Activated CD4-positive, alpha-beta T cell treated with anti-CD3 and anti-CD28 coated beads, Interleukin-2, amount 10 ng/mL, durations not matched to agents 7 days and 5 days (primary cell): ENCODE measurements at places on chromosomes 2 and 18. TPM values are rescaled to one million over a fixed set of nuclear protein-coding genes. Genes with fewer than 3 reads are reported as not detected.

GRCh38 chr2:207141386-207141785, 24.4 kb downstream of the KLF7 start:
- H3K4me1 ChIP-seq = peaks cover 80% of the 10 kb centered on the region
- DNase-seq = no peak
- H3K27ac ChIP-seq = peak overlapping the region; percentile 95
- H3K4me3 ChIP-seq = no peak overlapping the region

GMPPA gene
- 34.5 TPM for total RNA-seq

DNA sequence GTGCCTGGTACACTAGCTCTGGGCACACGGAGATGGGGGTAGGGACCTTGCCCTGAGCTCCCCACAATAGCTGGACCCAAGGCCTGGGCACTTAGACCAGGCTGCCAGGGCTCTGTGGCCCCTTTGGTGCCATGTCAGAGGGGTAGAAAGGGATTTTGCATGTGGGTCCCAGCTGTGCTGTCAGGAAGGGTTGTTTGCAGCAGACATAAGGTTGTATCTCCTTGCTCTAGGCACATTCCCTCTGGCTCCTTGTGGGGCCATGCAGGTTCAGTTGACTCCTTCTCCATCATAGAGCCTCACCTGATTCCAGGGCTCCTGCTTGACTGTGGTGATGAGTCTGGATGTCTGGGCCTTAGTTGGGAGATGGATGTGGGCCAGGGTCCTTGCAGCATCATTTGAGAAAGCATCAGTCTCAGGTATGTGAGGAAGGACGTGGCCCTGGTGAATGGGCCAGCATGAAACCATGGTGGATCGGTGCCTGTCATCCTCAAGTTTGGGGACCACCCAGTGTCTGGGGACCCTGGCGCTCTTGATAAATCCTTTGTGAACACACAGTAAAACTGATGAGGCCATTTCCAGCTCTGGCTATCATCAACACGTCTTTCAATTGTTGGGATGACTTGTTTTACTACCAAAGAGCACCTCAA, 461.9 kb upstream of the HS6ST1 start:
- no peak for DNase-seq
- no peaks in the 10 kb centered on the region for H3K36me3 ChIP-seq
- no peak overlapping the region for H3K27ac ChIP-seq
- no peak overlapping the region for H3K4me3 ChIP-seq
- H3K4me1 ChIP-seq = no peaks in the 10 kb centered on the region

FABP1 gene
- total RNA-seq = not detected

DNA sequence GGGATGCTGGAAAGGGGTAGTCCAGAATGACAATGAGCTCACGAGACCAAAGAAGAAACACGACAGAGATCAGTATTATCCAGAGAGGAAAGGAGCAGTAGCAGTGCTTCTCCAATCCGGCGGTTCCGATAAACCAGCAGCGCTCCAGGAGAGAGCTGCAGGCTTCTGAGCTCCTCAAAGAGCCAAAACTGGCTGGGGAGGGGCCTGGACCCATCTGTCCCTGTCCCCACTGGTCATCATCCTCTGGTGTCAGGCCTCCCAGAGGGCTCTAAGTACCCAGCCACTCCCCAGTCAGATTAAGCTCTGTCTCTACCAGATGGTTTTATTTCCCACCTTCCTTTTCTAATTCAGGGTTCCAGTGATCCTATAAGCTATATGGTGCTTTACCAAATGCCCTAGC, 23.2 kb downstream of the DNAJC27 start:
- H3K27me3 ChIP-seq = no peaks in the 10 kb centered on the region
- no peak for DNase-seq
- H3K4me3 ChIP-seq = no peak overlapping the region
- no peak overlapping the region for H3K27ac ChIP-seq

FSIP2 gene
- total RNA-seq = 0.17 TPM

DNA sequence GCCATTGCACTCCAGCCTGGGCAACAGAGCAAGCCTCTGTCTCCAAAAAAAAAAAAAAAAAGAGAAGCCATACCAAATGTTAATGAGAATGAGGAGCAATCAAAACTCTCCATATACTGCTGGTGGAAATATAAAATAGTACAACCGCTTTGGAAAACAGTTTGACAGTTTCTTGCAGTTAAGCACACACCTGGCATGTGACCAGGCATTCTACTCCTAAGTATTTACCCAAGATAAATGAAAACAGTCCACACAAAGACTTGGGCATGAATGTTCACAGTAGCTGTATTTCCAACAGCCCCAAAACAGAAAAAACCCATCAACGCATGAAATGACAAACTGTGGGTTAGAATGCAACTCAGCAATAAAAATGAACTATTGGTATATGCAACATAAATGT, 76.0 kb upstream of the ST8SIA5 start:
- no peak overlapping the region for H3K4me3 ChIP-seq
- no peak for DNase-seq
- H3K27ac ChIP-seq = no peak overlapping the region
- H3K4me1 ChIP-seq = no peaks in the 10 kb centered on the region
- no peaks in the 10 kb centered on the region for H3K27me3 ChIP-seq
- peaks cover 37% of the 10 kb centered on the region for H3K36me3 ChIP-seq

GRCh38 chr18:26228562-26229260, 2.5 kb downstream of the TAF4B start:
- peaks cover 46% of the 10 kb centered on the region for H3K4me1 ChIP-seq
- H3K36me3 ChIP-seq = peaks cover 15% of the 10 kb centered on the region
- peak overlapping the region; percentile 94 for H3K4me3 ChIP-seq
- DNase-seq = no peak
- H3K27me3 ChIP-seq = no peaks in the 10 kb centered on the region

- H3K36me3 ChIP-seq = no peaks in the 10 kb centered on the region
- no peak overlapping the region for H3K4me3 ChIP-seq
- no peak overlapping the region for H3K27ac ChIP-seq
These were observed 10.8 kb upstream of the NEU4 start for GRCh38 chr2:241798081-241798630.

- H3K4me3 ChIP-seq = no peak overlapping the region
- H3K27me3 ChIP-seq = no peaks in the 10 kb centered on the region
- H3K4me1 ChIP-seq = peaks cover 4% of the 10 kb centered on the region
- DNase-seq = no peak
These were observed 15.9 kb upstream of the TXNDC2 start for GRCh38 chr18:9869715-9870430.

DAW1 gene
- total RNA-seq = not detected

DNA sequence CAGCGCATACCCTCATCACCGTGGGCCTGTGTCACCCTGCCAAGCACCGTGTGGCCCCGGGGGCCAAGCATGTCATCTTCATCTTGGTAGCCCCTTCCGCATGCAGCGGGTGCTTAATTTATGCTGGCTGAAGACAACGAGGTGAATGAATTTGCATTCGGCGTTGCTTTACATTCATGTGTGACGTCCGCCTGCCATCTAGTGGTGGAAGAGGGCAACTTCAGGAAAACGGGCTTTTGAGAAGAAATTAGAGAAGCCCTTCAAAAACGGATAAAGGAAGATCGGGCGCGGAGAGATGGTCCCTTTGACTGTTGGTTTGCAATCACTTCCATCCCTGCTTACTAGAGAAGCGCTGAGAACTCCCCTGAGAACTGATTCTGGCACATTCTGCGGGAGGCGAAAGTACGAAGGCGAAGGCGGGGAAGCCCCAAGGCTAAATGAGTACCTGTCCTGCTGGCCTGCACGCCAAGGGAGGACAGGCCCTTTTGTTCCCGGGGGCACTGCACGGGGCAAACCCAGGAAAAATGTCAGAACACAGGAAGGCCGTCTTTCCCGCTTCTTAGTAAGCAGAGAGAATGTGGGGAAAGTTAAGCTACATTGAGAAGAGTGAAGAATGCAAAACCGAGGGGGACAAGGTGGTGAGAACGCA, 145.9 kb downstream of the ZNF516 start:
- H3K27ac ChIP-seq = peak overlapping the region; percentile 28
- H3K36me3 ChIP-seq = no peaks in the 10 kb centered on the region
- no peaks in the 10 kb centered on the region for H3K27me3 ChIP-seq
- no peak overlapping the region for H3K4me3 ChIP-seq
- peak; percentile 77 for DNase-seq

DNA sequence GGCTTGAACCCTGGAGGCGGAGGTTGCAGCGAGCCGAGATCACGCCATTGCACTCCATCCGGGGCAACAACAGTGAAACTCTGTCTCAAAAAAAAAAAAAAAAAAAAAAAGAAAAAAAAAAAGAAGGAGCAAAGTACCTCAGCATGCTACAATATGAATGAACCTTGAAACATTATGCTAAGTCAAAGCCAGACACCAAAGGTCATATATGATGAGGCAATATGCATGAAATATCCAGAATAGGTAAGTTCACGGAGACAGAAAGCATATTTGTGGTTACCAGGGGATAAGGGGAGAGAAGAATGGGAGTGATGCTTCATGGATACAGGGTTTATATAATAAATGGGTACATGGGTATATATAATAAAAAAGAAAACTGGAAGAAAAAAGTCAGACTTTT, 93.3 kb downstream of the PRELID3A start:
- H3K36me3 ChIP-seq = no peaks in the 10 kb centered on the region
- no peak for DNase-seq
- no peaks in the 10 kb centered on the region for H3K27me3 ChIP-seq

GRCh38 chr2:191396794-191397193, 151.6 kb downstream of the MYO1B start:
- H3K36me3 ChIP-seq = no peaks in the 10 kb centered on the region
- H3K4me1 ChIP-seq = no peaks in the 10 kb centered on the region
- no peak for DNase-seq
- H3K27ac ChIP-seq = no peak overlapping the region
- no peak overlapping the region for H3K4me3 ChIP-seq

DNAH7 gene
- total RNA-seq = not detected
